BE2C (cell line): ENCODE measurements at places on chromosomes 4 and X.

- no peak for DNase-seq
These were observed 43.4 kb downstream of the TET2 start for GRCh38 chr4:105189855-105190650.

DNA sequence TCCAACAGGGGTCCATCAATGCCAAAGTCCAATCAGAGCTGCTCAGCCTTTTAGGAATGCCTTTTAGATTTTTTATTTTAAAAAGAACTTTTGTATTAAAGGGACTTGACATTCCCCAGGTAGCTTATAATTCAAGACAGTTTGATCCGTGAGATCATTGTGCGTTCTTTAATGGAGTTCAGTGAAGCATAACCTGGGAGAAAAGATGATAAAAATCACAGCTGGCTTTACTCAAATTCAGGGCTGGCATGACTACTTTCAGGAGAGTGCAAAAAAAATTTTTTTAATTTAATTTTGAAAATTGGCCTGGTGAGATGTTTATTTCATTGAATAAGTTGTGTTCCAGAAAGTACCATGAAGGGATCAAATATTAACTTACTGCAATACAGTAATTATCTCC, 118.2 kb downstream of the VCX2 start:
- no peak for DNase-seq

DNA sequence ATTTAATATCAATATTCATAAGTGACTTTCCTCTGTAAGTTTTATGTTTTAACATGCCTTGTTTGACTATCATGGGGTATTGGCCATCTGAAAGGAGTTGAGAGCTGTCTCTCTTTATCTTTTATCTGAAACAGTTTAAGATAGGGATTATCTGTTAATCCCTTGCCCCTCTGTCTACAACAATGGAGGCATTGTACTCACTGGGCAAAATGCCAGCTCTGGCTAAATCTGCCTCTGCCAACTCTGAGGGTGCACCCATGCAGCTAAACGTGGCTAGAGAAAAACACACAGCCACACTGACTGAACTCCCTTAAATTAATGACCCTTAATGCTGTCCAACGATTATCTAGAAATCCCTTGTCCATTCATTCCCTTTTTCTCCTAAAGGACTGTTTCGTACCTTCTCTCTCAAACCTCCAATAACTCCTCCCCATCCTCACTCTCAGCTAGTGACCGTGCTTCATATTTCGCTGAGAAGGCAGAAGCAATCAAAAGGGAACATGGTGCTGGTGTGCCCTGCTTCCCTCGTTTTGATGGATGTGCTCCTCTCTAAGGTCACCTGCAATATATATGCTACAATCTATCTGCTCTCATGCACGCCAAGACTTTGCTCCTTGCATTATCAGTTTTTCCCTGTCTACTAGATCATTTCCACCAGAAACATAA, 10.3 kb downstream of the PHKA2 start:
- DNase-seq, result peak; percentile 34

DNA sequence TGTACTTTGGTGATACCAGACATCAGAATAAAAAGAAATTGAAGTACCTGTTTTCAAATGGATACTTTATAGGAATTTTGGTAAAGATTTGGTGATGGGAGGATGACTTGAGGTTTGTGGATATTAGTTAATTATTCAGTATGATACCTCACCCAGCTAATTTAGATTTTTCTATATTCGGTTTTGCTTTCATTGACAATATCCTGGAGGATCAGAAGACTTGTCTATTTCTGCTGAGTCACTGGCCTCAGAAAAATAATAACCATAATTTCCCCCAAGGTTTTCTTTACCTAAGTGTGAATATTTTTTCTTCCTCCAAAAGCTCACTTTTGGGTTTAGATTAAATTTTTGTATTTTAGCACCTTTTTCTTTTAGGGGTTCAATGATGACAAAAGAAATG, 100.2 kb downstream of the EGF start:
- no peak for DNase-seq

DNA sequence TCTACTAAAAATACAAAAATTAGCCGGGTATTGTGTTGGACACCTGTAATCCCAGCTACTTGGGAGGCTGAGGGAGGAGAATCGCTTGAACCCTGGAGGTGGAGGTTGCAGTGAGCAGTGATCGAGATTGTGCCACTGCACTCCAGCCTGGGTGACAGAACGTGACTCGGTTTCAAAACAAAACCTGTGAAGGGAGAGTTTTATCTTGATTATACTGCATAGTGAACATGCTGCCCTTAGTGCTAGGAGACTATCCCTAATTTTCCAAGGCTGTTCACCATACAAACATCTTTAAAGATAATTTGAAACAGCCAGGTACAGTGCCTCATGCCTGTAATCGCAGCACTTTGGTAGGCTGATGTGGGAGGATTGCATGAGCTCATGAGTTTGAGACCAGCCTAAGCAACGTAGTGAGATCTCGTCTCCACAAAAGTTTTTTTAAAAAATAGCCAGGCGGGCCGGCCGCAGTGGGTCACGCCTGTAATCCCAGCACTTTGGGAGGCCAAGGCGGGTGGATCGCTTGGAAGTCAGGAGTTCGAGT, 6.2 kb downstream of the AFF1 start:
- no peak for DNase-seq
